ENCODE measurements at places on chromosomes 12 and 14.
A peak's percentile ranks its signal among the peaks of the same experiment; 100 is the strongest.

GRCh38 chr12:31526158-31526546 is 64.8 kb downstream of the DENND5B start:
- DNase-seq = no peak

- no peak for DNase-seq
Measured at GRCh38 chr14:96631621-96632362, 129.6 kb downstream of the PAPOLA start.

GRCh38 chr12:78864403-78864869 is at the start of gene SYT1:
SYT1 (plus strand) TSS chr12:78864774.
- no peak for DNase-seq

DNA sequence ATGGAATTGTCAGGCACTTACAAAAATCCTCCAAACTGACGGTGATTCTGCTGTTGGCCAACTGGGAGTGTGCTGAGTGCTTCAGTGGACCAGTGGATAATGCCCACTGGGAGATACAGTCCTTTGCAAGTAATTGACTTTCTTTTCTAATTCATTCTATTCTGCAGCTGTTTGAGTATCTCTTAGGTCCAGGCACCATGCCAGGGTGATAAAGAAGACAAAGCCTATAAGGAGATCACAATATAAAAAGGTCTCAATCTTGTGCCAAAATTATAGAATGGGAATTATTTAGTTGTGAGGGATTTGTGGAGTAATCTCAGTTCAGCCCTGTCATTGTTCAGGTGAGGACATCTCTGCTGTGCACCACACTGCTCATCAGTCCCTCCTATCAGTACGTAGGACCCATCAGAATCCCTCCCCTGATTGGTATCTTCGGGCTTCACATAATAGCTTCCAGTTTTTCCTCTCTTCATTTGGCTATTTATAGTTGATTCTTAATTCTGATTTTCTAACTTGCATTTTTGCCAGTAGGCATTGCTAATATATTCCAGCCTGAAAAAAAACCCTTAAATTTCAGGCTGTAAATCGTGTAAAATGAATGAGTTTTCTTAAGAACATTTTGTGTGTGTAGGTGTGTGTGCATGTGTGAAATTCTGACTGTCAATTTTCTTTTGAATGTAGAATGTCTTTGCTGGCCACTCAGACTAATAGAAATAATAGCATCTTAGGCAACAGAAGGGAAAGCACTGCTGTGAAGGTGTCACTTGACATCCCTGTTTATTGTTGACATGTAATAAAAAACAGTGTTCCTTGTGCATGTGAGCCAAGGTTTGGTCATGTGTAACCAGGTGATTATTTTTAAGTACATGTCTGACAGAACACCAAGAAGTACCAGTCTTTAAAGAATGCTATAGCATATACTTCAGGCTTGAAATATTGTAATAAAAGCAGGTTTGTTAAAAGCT is 457.6 kb upstream of the RGS6 start:
- DNase-seq = no peak

DNA sequence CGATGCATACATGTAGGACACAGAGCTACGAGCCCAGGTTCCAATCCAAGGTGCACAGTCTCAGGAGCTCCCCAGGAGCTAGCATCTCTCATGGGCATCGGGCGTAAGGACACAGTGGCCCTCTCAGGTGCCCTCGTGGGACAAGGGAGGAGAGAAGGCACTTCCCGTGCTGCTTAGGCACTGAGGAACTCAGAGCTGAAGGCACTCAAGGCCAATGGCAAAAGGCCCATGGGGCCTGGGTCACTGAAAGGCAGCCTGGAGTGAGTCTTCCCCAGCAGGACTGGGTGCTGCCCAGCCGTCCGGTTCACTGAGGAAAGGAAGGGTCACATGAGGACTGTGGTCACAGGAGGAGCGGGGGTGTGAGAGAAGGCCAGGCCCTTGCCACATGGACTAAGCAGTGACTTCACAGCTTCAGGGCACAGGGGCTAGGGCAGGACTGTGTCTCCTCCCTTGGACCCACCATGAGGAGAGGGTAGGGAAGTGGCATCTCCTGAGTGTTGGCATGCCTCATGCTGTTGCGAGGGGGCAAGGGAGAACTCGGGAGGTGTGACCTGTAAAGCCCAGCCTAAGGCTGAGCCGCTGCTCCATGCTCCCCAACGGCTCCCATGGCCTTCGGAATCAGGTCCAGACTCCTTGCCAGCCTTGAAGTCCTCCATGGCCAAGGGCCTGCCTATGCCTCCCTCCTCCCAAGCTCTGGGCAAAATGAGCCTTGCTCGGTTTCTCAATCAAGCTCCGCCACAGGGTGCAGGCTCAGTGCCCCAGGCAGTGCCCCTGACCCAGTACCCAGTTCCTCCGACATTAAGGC is 51.8 kb downstream of the CHGA start:
- DNase-seq = no peak

DNA sequence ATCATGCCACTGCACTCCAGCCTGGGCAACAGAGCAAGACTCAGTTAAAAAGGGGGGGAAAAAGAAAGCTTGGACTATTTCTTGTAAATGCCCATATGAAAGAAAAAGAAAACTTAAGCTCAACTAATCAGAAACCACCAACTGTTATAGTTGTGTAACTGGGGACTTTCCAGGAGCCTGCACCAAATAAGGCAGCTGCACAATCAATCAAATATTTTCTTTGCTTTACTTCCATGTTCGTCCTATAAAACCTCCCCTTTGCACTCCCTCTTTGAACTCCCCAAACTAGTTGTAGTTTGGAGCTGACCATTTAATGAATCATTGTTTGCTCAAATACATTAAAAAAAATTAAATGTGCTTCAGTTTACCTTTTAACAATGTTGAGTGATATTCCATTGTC is 54.9 kb downstream of the OTOGL start:
- DNase-seq = no peak

- no peak for DNase-seq
Measured at GRCh38 chr12:132615579-132616038, 3.0 kb upstream of the P2RX2 start.

DNA sequence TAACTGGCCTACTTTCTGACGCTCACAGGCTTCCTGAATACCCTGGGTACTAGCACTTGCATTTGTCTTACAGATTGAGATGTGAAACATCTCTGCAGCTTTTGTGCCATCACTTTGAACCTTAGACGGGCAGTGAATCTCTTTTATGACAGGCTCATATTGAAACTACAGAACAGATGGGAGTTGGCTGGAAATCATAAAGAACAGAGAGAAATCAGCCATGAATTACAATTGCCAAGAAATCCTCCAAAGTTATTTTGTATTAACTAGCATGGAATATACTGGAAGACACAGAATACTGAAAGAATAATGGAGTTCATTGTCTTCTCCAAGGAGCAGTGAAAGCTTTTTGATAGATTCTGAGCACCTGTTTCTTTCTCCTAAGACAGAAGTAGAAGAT is 32.7 kb downstream of the MYF5 start:
- no peak for DNase-seq

- no peak for DNase-seq
Measured at GRCh38 chr14:82052778-82053177, 519.1 kb upstream of the SEL1L start.

- no peak for DNase-seq
Measured at GRCh38 chr12:90111791-90112580, 403.3 kb upstream of the ATP2B1 start.

- no peak for DNase-seq
Measured at GRCh38 chr12:113214895-113215400, 6.3 kb upstream of the TPCN1 start.

DNA sequence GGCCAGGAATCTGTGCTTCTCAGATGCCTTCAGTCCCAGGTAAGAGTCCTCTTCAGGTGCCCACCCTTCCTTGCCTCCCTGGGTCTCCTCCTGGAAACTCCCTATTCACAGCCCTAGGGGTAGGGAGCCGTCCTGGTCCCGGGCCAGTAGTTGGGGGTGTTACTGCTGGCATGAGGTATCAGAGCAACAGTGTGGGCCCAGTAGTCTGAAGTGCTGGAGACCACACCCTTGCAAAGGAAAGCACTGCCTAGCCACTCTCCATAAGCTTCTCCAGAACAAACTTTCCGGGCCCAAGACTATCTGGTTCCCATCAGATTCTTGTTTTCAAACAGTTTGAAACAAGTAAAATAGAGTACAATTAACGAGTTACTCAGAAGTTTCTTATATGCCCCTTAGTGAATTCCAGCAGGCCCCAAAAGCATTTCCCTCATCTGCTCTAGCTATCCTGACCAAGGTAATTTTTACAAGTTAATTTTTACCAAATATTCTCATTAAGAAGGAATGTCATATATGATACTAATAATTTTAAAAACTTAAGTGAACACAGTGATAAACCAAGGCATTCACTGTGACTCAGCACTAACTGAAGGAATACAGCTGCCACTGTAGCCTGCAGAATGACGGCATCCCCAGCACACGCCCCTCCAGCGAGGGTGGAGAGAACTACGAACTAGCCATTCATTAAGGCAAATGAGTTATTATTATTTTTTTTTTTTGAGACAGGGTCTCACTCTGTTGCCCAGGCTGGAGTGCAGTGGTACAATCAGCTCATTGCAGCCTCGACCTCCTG is 49.4 kb downstream of the MOK start:
- no peak for DNase-seq

- DNase-seq = peak; percentile 4
Measured at GRCh38 chr14:22994762-22995275, 12.5 kb upstream of the AJUBA start.

DNA sequence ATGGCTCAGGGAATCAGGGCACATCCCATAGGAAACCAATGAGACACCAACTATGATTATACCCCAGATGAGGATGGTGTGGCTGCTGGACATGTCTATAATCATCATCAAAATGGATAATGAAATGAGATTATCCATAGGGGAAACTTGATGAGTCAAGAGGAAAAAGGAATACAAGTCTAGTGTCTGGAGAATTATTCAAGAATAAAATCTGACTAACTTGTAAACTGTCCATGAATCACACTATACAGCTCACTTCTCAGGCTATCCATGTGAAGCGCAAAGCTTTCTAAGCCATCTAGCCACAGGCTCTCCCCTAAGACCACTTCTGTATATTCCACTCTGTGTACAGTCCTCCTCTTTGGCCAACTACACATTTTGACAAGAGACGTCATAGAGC is 52.5 kb downstream of the DUSP16 start:
- no peak for DNase-seq

DNA sequence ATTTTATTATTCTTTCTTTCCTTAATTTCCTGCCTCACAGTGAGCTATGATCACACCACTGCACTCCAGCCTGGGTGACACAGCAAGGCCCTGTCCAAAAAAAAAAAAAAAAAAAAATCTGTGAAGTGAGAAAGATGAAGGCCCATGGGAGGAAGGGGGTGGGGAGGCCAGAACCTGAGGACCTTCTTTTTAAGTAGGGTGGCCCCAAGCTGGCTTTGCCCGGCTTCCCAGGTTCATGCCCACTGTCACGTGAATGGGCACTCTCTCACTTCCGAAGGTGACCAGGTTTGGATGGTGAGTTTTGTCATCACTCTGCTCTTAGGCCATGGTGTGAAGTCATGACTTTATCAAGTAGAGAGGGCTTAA is 82.3 kb downstream of the TNFAIP2 start:
- DNase-seq = no peak

- no peak for DNase-seq
Measured at GRCh38 chr12:82688596-82688995, 1.9 kb downstream of the TMTC2 start.

DNA sequence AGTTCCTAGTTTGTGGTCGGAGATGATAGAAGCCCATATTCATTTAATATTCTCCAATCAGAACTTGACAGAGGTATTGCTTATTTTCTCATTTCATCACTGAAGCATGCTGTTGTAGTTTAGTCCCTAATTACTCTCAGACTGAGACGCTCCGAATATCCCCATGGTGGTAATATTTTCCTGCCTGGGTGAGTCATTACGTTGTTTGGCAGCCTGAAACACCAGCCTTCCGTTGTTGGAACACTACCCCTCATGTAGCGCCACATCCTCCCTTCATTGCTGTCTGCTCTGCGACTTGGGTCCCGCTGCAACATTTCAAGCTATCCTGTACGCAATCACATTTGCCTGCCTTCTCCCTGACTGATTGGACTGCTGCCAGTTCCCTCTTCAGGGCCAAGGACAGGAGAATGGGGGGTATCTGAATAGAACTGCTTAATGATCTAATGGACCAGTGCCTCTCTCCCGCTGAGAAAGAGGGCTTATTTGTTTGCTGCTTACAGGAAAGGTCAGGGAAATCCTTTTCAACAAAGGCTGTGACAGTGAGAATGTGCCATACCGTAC is 369.1 kb downstream of the NPAS3 start:
- no peak for DNase-seq

DNA sequence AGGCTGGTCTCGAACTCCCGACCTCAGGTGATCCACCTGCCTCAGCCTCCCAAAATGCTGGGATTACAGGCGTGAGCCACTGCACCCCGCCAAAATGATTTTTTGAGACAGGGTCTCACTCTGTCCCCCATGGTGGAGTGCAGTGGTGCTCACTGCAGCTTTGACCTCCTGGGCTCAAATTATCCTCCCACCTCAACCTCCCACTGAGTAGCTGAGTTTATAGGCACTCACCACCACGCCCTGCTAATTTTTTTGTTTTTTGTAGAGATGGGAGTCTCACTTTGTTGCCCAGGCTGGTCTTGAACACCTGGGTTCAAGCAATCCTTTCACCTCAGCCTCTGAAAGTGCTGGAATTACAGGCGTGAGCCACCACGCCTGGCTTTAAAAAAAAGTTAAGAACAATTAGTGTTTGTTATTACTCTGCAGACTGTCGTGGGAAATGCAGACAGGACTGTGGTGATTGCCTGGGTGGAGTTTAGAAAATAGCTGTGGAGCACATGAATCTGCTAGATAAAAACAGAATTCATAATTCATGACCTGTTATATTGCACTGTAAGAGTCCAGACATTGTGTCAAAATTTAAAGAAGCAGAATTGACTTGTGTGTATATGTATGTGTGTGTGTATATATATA is 9.2 kb upstream of the COX6A1 start:
- DNase-seq = no peak

DNA sequence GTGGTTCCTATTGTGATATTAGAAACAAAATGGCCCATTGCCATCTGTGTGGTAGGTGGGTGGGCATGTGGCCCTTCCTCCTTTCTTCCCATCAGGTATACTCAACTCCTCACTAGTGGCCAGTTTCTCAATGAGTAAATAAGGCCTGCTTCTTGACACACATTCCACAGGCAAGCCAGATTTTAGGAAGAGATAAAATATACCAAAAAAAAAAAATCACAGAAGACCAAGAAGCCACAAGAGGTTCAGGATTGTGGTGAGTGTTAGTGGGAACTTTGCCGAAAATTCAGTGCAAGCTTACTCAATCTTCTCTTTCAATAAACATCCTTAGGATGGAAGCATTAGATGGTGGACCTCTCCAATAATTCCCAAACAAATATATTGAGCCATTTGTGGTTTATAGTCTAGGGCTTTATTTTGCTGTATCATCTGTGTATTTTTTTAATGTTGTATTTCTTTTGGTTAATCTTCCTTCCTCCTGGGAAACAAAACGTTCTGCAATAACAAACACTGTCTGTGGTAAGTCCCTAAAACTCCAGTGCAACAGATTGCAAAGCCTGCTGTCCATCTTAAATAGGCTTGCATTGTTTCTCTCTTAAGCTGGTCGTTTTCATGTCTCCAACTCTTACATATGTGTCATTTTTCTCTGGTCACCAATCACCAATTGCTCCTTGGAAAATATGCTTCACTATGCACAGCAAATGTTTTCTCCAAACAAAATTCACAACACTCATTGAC is 289.9 kb upstream of the KITLG start:
- DNase-seq = no peak

GRCh38 chr12:116443821-116444589 is 115.2 kb upstream of the MAP1LC3B2 start:
- DNase-seq = no peak
